ENCODE measurements at places on chromosomes 1 and 21.

GRCh38 chr1:59733443-59734141 is 81.2 kb upstream of the HOOK1 start:
- DNase-seq: no peak

DNA sequence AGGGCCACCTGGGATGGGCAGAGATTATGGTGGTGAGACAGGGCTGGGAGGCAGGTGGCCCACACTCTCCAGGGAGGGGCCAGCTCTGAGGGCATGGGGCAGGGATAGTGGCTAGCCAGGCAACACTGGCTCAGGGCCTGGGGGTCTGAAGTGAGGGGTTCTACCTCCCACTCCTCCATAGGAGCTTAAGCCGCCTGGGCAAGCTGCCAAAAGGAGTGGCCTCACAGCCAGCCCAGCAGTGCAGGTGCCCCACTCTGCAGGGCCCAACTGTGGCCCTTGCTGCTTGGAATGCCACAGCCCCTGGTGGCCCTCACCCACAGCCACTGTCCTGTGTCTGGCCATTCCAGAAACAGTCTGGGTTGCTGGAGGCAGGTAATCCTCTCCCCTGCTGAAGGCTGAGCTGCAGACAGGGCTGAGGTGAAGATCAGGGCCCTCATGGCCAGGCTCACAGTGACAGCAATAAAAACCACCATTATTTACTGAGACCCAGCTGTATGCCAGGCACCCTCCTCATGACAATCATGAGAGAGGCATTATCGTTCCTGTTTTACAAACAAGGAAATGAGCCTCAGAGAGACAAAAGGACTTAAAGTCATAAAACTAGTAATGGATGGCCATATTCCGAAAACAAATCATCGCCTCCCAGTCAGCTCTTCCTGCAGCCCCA is 31.0 kb downstream of the KIF21B start:
- DNase-seq: no peak

GRCh38 chr1:204634260-204634910 is 51.2 kb downstream of the LRRN2 start:
- DNase-seq: no peak

- no peak for DNase-seq
Observed at GRCh38 chr1:33390542-33390941, 40.4 kb downstream of the PHC2 start.

DNA sequence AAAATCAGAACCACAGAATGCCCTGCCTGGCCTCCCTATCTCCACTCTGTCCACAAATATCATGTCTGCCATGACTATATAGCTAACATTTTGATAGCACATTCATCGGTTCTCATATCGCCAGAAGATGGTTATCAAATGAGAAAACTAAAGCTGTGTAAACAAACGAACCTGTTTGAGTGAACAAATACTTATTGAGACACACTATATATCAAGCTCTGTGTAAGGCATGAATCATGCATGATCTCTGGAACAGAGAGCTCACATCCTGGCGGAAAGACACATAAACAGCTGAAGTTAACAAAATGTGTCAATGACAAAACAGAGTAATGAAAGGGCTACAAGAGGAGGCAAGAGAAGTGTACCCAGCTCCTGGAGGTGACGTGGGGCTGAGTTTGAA is 13.1 kb downstream of the KCND3 start:
- no peak for DNase-seq

DNA sequence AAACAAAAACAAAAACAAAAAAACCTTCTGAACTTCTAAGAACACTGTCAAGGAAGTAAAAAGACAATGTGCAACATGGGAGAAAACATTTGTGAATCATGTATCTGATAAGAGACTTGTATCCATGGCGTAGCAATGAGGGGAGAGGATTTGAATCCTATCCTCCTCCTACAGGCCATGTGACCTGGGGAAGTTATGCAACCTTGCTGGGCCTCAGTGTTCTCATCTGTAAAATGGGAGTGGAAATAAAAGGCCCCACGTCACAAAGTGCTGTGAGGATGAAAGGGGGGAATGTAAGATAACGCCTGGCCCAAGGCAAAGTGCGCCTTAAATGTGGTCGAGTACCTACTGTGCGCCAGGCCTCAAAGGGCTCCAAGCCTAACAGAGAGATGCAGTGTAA is 83.7 kb downstream of the DISP3 start:
- DNase-seq: no peak

DNA sequence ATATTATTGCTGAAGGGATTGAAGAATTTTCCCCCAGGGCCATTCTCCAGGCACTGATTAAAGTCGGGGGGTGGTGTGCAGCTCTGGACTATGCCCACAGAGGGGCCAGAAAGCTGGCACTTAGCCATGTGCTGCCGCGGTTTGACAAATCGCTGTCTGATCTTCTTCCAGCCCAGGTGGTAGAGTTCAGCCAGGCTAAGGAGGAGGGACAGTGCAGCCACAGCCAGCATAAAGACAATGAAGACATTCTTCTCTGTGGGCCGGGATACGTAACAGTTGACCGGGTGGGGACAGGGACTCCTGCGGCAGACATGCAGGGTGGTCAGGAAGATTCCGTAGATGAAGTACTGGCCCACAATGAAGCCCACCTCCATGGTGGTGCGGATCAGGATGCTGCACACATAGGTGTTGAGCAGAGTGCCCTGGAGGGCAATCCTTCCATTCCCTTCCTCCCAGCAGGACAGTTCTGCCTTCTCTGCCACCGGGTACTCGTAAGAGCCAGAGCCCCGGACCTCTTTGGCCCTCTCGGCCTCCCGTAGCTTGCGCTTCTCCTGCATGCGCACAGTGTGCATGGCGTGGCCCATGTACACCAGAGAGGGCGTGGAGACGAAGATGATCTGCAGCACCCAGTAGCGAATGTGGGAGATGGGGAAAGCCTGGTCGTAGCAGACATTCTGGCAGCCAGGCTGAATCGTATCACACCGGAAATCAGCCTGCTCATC is 1.9 kb downstream of the GJA5 start:
- no peak for DNase-seq

- no peak for DNase-seq
Observed at GRCh38 chr1:47444297-47444561, 6.4 kb downstream of the FOXD2 start.

DNA sequence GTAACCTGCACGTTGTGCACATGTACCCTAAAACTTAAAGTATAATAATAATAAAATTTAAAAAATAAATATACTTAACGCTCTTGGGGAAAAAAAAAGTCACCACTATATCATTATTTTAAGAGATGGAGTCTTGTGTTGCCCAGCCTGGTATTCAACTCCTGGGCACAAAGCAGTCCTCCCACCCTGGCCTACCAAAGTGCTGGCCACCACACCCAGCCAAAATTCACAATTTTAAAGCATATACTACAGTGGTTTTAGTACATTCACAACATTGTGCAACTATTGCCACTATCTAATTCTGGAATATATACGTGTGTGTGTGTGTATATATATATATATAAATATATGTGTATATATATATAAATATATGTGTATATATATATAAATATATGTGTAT is 5.9 kb downstream of the HMGN2 start:
- DNase-seq: no peak

DNA sequence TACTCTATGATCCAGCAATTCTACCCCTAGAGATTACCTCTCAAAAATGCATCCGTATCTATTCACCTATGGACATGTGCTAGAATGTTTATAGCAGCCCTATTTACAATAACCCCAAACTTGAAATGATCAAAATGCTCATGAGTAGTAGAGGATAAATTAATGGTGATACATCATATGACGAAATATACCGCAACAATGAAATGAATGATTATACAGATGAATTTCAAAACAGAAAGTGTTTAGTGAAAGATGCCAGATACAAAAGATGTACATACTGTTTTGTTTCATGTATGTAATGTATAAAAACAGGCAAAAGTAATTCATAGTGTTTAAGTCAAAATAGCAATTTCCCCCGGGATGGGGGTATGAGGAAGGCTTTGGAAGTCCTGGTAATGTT is 91.0 kb upstream of the CD55 start:
- DNase-seq: no peak

- DNase-seq: no peak
Observed at GRCh38 chr1:198696211-198696610, 57.4 kb downstream of the PTPRC start.

DNA sequence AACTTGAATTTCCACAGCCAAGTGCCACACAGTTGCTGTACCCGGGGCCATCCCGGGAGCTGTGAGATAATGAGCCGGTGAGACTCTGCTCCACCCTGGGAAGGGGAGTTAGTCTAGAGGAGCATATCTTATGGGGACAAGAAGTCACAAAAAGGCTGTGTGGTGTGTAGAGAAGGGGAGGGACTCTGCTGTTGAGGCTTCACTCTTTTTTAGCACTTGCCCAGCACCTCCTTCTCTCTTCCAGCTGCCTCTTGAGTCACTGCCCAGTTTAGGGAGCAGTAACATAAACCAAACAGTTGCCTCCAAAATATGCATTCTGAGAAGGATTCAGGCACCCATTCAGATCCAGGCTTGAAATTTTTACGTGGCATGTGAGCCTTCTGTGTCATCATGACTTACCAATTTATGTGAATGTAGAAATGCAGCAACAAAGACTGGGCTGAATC is 744 bp upstream of the WDR26 start:
- DNase-seq: peak; percentile 34

DNA sequence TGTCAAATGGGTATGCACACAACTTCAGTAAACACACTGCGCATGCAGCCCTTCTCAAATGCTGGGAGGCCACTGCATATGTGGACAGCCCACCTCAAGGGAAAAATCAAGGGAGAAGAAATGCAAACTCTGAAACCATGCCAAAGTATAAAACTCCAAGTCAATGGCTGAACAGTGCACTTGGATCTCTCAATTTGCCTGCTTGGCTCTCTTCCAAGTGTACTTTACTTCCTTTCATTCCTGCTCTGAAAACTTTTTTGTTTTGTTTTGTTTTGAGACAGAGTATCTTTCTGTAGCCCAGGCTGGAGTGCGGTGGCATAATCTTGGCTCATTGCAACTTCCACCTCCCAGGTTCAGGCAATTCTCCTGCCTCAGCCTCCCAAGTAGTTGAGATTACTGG is 18.8 kb upstream of the COP1 start:
- no peak for DNase-seq

DNA sequence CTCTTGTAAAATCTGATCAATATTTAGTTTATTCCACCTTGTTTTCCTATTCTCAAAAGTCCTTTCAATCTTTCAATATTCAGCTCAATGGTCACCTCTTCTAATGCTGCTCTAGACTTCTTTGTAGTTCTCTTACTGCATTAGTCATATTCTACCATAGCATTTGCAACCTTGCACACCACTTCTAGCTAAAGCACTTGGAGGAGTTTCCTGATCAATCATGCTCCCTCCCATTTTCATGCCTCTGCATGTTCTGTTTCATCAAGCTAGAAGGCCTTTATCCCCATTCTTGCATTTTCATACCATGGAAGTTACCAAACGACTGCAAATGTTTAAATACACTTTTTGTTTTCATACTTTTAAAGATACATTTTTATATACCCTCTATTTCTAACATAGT is 72.1 kb downstream of the SLC5A9 start:
- no peak for DNase-seq
